GM23248 (cell line): ENCODE measurements at places on chromosomes 1 and 21.

- peak; percentile 46 for DNase-seq
Measured at GRCh38 chr1:243946946-243947345, 96.9 kb upstream of the AKT3 start.

- peak; percentile 93 for DNase-seq
Measured at GRCh38 chr1:192805832-192806323, 3.0 kb upstream of the RGS2 start.

GRCh38 chr21:31204801-31205200 is 139.3 kb downstream of the TIAM1 start:
- DNase-seq: no peak

DNA sequence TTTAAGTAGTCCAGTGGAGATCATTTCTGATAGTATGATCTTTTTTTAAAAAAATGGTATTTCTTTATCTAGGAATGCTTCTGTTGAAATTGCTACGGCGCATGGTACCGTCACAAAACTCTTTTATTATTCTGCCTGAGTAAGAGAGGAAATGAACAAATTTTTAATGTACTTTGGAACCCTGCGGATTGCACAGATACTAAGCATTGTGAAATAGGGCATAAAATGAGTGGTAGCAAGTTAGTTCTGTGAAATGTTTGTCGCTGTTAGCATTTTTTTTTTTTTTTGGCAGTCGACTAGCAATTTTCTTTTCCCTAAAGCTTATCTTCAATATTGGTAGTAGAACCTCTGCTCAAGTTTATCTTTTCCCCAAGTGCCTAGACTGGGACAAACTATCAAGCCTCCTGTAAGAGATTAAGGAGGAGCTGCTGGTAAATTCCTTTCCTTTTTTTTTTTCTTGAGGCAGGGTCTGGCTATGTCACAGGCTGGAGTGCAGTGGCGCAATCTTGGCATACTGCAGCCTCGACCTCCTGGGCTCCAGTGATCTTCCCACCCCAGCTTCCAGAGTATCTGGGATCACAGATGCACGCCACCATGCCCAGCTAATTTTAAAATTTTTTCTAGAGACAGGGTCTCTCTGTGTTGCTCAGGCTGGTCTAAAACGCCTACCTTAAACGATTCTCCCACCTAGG is 2.2 kb downstream of the ITSN1 start:
- peak; percentile 89 for DNase-seq

GRCh38 chr1:171455967-171456366 is 29.4 kb upstream of the PRRC2C start:
- DNase-seq: no peak

DNA sequence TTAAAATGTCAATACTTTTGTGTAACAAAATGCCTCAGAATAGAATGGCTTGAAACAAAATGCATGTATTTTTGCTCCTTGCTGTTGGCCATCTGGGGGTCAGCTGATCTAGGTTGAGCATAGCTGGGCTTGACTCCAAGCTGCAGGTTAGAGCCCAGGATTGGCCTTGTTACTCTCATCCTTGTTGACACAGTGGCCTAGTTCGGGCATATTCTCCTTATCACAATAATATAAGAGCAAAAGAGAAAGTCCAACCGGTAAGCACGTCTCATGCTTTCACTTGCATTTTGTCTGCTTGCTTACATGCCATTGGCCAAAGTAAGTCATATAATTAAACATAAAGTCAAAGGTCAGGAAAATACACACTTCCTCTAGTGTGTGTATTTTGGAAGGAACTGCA is 456.2 kb downstream of the KCNT2 start:
- no peak for DNase-seq

GRCh38 chr1:206512851-206513180 is 5.5 kb downstream of the RASSF5 start:
- no peak for DNase-seq

GRCh38 chr1:247407180-247407616 is 8.8 kb upstream of the NLRP3 start:
- peak; percentile 25 for DNase-seq

- no peak for DNase-seq
Measured at GRCh38 chr1:234996245-234996757, 132.3 kb downstream of the TOMM20 start.

- no peak for DNase-seq
Measured at GRCh38 chr1:116770625-116771024, 16.4 kb downstream of the CD2 start.

- DNase-seq: peak; percentile 68
Measured at GRCh38 chr1:83929184-83929583, 69.7 kb downstream of the TTLL7 start.

DNA sequence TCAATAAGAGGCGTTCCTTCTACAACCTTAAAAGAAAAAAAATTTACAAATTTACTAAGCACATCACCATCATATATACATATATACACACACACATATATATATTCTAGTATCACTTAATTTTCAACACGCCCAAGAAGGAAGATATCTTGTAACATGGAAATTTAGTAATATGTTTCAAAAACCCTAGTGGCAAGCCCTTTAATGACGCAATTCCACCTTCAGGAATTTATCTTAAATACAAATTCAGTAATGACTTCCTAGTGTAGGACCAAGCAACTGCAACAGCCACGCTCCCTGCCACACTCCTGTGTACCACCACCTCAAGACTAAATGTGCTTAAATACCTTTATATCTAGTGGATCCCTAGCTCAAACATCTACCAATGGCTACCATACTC is 12.5 kb downstream of the LBR start:
- no peak for DNase-seq

DNA sequence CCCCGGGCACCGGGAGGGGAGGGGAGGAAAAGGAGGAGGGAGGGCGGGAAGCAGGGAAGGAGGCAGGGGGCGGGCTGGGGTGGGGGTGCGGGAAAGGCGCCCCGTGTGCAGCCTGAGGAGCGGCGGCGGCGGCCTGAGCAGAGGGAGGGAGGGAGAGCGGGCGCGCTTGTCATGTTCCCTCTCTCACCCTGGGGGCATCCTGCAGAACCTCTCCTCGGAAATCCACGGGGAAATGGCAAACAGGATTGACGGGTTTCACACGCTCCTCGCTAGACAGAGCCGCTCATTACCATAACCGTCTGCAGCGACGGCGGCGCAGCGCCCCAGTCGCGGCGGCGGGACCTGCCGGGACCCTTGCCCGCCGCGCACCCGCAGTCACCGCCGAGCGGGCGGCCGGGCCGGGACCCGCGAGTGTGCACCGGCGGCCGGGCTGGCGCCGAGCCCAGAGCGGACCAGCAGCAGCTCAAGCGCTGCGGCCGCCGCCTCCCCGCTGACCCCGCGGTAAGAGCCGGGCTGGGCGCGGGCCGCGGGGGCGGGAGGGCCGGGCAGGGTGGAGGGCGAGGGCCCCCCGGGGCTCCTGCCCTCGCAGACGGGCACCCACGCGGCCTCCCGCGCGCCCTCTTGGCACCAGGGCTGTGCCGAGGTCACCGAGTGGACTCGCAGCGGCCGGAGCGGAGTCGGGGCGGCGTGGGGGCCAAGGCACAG is at the start of gene SERTAD4:
TSS of gene SERTAD4 (plus strand) at position 286 of the 705 bp plus-strand sequence. CDS start 5,165 bp downstream, outside the sequence.
- DNase-seq: peak; percentile 68

- no peak for DNase-seq
Measured at GRCh38 chr1:77950873-77951272, 28.0 kb downstream of the FUBP1 start.

DNA sequence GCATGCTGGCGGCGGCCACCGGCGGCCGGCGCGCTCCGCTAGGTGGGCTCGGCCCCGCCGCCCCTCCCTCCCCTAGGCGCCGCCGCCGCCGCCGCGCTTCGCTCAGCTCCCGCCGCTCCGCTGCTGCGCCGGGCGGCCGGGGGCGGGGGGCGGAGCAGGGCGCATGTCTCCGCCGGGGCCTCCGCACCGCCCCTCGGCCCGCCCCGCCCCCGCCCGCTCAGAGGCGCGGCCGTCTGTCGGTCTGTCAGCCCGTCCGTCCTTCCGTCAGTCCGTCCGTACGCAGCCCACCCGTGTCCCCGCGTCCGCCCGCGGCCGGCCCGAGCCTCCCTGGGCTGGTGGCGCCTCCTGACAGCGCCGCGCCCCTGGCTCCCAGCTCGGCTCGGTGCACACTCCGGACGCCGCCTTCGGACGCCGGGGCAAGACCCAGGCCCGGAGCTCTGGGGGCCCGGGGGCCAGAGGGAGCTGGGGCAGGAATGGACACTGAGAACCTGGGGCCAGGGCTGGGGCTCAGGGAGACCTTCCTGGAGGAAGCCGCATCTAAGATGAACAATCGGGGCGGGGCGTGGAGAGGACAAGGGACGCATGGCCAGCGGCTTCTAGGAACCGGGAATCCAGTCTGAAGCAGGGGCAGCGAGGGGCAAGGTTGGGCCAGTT is at the start of gene GPR153:
TSS of gene GPR153 (minus strand) at position 138 of the 654 bp plus-strand sequence. CDS start 6,193 bp downstream, outside the sequence.
- DNase-seq: peak; percentile 73

DNA sequence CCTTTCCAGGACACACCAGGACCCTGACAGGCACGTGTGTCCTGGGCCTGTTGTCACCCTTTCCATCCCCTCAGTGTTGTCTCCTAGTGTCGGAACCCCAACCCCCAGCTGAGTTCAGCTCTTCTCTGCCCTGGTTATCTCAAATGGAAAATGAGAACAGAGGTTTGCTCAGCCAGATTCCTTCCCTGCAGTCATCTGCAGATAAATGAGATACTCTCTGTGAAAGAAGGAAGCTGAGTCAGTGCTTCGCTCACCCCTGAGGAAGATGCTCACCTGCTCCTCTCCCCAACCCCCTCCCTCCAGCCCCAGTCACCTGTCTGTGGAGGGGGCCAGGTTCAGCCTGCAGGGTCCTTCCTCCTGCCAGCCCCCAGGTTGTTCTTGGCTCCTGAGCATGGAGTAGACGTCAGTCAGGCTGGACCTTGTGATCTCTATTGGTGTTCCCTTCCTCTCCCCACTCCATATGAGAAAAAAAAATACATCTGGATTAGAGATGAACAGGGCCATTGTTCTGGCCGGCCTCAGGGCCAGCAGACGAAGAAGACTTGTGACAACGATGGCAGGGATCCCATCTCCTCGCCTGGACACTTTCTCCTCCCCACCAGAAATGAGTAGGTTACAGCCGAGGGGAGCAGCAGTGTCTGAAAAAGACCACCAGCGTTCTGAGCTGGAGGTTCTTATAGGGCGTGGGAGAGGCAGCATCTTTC is 20.9 kb downstream of the PHGDH start:
- DNase-seq: no peak

- DNase-seq: peak; percentile 38
Measured at GRCh38 chr1:234874291-234875288, 254.0 kb downstream of the TOMM20 start.

DNA sequence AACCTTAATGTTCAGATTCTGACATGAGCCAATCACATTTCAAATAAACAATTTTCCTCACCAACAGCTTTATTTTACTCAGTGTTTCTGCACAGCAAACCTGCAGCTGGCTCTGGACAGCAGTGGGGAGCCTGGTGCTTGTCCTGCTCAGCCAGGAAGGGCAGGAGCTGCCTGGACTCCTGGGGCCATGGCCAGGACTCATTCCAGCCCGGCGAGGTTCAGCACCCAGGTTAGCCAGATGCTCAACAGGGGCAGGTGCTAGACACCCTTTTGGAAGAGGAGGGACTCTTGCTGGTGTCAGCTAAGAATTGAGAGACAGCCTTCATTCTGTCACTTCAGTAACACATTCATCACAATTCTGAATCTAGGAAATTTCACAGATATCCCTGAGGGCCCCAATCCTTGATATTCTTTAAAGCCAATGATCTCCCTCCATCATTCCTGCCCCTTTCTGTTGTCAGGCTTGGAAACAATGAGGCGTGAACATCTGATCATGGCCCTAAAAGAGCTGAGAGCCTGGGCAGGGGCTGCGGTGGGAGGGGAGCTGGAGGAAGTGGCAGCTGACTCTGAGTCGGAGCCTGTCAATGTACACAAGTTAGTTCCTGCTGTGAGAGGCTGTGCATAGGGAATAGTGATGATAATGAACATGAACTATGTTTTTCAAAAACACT is 251.3 kb downstream of the SDCCAG8 start:
- no peak for DNase-seq

DNA sequence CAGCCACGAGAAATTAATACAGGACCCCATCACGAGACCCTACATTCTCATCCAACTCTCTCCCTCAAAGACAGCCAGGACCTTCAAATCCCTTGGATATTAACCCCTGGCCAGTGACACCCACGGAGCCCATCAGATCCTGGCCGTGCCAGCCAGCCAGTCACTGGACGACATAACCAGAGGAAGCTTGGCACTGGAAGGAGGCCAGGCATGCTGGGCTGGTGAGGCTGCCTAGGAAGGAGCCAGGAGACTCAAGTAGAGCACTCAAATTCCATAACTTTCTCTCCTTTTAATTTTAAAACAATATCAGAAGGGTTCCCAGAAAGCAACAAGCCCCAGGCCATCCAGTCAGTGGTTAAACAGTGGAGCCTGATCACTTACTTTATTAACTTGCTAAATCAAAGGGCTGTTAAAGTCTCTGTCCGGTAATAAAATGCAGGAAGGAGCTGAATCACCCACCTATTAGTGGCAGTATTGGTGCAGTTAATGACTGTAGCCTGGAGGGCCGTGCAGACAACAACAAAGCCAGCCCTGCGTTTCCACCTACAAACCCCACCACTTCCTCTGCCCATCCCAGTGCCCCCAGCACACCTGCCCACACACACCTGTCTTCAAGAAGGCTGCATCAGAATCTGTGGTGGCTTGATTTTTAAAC is 78.0 kb downstream of the HIVEP3 start:
- DNase-seq: peak; percentile 29

GRCh38 chr1:237553078-237553477 is 337.6 kb downstream of the ZP4 start:
- DNase-seq: no peak

DNA sequence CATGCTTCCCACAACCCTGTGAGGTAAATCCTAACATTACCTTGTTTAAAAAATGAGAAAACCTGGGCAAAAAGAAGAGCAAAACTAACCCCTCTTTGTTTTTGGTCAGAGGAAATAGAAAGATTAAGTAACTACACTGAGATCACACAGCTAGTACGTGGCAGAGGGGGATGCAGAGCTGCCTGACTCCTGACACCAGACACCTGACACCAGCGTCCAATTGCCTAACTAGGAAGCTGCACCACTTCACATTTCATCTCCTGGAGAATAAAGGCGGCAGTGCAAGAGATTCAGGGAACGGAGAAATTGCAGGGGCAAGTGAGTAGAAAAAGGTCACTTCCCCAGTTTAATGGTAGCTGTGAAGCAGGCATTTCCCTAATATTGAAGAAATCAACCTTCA is 229.3 kb upstream of the PTBP2 start:
- no peak for DNase-seq

- peak; percentile 81 for DNase-seq
Measured at GRCh38 chr1:203669739-203670138, 43.1 kb downstream of the ATP2B4 start.

DNA sequence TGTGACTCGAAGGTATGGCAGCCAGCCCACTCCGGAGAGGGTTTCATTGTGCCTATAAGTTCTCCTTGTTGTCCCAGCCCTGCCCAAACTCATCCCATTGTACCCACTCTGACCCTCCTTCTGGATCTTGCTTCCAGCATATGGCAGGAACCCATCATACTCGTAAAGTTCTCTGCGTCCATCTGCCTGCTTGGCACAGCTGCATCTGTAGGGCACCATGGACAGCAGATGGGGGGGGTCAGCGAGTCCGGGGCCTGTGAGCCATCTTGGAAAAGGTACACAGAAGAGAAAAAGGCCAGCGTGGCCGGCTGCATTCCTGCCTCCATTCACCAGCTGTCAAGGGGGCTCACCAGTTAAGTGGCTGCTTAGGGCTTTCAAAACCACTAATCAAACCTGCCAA is 94.9 kb upstream of the IGSF21 start:
- no peak for DNase-seq
